NCI-H187 (cell line): ENCODE measurements at places on chromosomes 3 and 15.

GRCh38 chr15:59997070-59997701 is 6.9 kb upstream of the FOXB1 start:
- no peak for DNase-seq

- DNase-seq = no peak
Measured at GRCh38 chr3:197394464-197395321, 96.3 kb upstream of the DLG1 start.

DNA sequence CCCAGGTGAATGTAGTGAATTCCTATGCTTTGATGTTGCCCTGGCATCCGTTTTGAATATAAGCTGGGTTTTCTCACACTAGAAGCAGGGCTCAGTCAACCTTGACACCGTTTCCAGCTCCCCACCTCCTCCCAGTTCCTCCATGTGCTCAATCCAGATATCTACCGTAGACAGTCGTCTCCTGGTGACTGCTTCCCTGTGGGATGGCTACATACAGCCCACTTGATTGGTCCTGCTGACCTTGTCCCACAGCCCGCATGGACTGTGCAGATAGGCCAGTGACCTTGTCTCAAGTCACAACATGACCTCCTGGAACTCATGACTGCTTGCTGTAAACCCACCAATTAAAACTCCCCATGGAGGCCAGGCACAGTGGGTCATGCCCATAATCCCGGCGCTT is 8.1 kb downstream of the SEMA7A start:
- DNase-seq = no peak

DNA sequence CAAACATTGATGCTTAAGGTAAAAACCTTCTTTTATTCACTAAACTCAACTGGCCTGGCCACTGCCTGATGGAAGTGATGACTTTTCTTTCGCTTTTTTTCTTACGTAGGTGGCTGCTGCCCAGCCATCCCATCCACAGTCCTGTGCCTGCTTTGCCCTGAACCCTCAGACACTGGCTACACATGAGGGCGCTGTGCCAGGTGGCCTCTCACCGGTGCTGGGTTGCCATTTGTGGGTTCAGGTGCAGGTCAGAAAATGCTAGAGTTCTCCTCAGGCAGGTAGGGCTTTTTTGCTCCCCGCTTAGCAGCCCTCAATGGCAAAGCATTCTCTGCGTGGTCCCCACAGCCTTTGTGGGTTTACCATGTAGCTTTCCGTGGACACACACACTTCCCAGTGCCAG is 88.3 kb upstream of the PRR23E start:
- peak; percentile 9 for DNase-seq

DNA sequence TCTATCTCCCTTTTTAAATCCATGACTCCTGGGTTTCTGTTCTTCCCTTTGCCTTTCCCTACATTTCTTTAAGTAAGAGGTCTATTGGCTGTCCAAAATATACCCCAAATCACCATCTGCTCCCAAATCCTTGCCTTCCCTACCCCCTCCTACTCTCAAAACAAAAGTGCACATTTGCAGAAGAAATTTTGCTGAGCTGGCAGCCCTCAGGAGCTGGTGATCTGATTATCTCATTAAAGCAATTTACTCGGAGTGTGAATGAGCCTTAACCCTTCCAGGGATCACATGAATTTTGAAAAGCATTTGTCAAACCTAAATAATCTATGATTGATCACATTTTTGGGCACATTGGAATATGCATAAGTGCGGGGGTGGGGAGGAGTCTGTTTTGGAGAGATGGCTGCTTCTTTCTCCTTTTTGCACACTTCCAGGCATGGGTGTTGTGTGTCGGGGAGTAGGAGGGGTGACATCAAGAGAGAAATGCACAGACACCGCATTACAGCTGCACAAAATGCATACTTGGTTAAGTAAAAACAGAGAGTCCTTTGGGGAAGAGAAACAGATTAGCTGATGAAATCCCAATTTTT is 892.6 kb downstream of the TUSC7 start:
- no peak for DNase-seq

DNA sequence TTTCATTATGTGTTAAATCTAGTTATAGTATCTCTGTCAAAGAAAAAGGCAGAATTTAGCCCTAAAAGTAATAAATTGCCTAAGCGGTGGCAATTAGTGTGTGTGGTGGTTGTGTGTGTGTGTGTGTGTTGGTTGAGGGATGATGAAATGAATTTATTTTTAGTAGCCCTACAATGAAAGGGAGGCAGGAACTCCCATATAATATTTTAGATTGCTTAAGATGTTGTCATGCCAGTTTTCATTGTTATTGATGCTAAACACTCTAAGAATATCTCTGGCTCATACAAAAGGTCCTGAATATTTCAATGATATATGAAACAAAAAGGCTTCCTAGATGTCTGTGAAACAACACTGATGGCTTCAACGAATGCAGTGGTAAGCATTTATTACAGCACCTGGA is 140.6 kb upstream of the TBC1D5 start:
- DNase-seq = no peak

GRCh38 chr3:42476225-42477125 is 26.0 kb upstream of the VIPR1 start:
- DNase-seq = no peak

- no peak for DNase-seq
Measured at GRCh38 chr3:175107231-175107630, 248.1 kb downstream of the NAALADL2 start.

- no peak for DNase-seq
Measured at GRCh38 chr3:131349454-131349853, 32.1 kb upstream of the NUDT16 start.

GRCh38 chr3:133756716-133757694 is 10.8 kb downstream of the TF start:
- DNase-seq = no peak

- DNase-seq = no peak
Measured at GRCh38 chr3:194632809-194633348, 340 bp downstream of the TMEM44 start.
